CD4-positive, alpha-beta T cell (primary cell): ENCODE measurements at places on chromosomes 13 and 19.
A peak's percentile ranks its signal among the peaks of the same experiment; 100 is the strongest.

GRCh38 chr13:87355451-87355850, 315.7 kb upstream of the SLITRK5 start:
- no peak for DNase-seq

DNA sequence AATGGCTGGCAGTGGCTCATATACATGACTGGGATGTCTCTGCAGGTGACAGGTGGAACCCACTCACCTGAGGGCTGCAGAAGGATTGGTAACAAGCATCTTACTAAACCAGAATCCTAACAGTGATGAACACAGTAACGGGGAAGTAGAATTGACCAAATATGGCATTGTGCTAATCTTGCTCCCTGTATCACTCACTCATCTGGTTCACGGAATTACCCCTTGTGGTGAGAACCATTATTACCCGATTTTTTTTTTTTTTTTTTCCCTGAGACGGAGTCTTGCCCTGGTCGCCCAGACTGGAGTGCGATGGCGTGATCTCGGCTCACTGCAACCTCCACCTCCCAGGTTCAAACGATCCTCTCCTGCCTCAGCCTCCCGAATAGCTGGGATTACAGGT, 69.5 kb downstream of the PTPRS start:
- no peak for DNase-seq

- DNase-seq = no peak
These were observed 564 bp downstream of the HS6ST3 start for GRCh38 chr13:96090240-96091101.

GRCh38 chr13:82036602-82037001, 1695.7 kb upstream of the SPRY2 start:
- DNase-seq = no peak

DNA sequence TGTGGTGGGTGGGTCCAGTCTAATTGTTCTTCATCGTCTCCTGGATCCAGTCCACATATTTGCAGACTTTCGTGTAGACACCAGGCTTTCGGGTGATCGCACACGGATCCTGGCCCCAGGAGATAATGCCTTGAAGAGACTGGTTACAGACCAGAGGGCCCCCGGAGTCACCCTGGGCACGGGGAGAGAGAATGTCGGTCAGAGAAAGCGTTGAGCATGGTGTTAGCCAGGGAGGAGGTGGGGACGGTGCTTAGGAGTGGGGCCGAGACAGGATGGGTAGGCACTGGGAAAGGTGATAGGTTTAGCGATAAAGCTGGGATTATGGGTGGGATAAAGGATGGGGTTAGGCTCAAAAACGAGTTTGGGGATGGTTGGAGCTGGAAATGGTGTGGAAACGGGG, 3.0 kb upstream of the KLK10 start:
- no peak for DNase-seq

DNA sequence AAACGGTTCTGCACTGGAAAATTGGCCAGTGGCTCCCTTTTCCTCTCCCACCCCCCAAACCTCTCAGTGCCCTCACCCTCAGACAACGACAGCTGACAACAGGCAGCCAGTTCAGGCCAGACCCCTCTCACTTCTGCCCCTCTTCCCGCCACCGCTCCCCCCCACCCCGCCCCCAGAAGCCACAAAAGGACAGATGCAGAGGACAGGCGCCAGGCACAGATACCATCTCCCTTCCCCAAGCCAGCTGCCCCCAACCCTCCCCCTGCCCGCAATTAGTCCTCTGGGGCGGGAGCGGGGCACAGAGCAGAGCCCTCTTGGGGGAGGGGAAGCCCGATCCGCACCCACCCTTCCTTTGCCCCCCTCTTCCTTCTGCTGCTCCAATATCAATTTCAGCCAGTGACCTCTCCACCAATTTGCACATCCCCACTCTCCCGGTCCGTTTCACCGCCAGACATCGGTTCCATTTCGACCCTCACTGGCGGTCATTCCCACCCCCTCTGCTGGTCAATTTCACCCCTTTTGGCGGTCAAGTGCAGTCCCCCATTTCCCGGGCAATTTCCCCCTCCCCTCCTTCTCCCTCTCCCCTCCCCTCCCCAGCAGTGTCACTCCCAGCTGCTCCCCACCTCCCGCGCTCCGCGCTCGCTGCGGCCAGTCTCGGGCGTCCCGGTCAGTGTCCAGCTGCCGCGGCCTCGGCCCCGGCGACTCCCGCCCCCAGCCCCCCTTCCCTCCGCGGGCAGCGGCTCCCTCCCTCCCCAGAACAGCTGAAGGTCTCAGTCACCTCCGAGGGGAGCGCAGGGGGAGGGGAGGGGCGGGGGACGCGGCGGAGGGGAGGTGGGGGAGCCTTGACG, at the start of gene SHD:
Gene SHD (plus strand): TSS at position 848 of the 848 bp plus-strand sequence. CDS start 798 bp downstream, outside the sequence.
- no peak for DNase-seq

DNA sequence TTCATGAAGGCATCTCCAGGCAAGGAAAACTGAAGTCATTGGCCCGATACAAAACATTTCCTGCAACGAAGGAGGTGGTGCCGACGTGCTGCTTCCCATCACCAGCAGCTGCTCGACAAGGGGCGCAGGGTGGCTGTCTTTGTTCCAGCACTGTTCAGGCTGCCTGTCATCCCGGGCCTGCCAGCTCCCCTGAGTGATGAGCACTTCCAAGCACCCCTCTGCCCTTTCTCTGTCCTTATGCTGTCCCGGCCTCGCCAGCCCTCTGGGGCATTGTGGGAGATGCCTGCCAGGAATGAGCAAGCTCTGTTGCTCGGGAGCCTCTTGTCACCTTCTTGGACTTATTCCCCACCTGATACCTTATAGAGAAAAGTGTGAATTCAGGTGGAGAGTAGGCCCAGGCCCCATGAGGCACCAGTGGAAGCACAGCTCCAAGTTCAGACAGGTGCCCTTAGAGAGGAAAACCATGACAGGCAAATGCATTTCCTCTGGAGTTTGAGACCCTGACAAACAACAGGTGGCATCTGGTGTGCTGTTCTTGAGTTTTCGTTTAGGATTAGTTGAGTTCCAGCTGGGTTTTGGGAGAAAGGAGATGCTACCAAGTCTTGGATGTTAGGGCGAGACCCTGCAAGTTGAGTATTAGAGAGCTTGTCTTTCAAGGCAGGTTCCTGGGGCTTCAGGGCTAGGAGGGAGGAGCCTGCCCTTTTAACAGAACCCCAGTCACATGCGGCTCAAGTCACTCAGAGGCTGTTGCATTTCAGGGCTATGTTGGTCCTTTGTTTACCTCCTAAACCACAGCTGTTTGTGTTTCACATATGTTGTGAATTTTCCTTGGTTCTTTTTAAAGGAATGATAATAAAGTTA, 21.4 kb downstream of the BBC3 start:
- DNase-seq = no peak

GRCh38 chr19:1956868-1957492, 16.0 kb downstream of the CSNK1G2 start:
- DNase-seq = no peak

GRCh38 chr13:73708393-73708985, 425.7 kb downstream of the KLF12 start:
- peak; percentile 63 for DNase-seq

DNA sequence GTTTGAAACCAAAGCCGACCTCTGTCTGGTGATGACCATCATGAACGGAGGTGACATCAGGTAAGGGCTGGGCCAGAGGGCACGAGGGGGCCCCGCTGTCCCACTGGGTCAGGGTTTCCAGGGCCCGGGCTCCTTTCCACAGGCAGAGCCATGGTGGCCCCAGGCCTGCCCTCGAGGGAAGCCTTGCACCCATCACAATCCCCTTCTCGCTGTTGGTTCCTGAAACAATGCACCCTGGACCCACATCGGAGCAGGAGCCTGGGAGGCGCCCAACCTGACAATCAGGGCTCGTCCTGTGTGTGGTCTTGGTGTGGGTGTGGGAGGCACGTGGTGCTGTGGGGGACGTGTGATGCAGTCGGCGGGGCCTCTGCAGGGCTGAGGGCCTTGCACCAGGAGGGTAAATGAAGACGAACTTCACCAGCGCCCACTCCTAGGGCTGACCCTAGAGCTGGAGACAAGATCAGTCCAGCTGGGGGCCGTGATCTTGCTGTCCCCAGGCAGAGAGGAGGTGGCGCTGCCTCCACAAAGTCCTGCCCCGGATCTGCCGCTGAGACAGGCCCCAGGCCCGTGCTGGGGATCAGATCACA, 2.8 kb downstream of the GRK1 start:
- peak; percentile 8 for DNase-seq

- DNase-seq = no peak
These were observed 48.0 kb downstream of the RFC3 start for GRCh38 chr13:33865945-33866344.

GRCh38 chr13:74978591-74978990, 503.4 kb downstream of the TBC1D4 start:
- no peak for DNase-seq

DNA sequence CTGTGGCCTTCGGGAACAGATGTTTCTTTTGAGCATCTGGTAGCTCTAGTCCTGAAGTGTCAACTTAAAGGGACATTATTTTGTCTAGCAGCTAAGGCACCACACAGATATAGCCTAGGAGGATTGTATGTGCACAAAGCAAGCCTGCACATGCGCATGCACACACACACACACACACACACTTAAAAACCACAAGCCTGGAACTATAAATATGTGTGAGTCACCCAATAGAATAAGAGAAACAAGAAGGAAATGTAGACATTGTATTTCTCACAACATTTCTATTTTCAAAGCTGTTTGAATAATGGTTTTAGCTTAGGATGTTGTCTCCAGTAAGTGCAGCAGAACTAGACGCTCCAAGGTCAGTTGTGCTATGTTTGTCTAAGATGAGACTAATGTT, 516.5 kb downstream of the SUCLA2 start:
- no peak for DNase-seq

GRCh38 chr13:112652512-112653070, 37.2 kb upstream of the ATP11A start:
- no peak for DNase-seq

DNA sequence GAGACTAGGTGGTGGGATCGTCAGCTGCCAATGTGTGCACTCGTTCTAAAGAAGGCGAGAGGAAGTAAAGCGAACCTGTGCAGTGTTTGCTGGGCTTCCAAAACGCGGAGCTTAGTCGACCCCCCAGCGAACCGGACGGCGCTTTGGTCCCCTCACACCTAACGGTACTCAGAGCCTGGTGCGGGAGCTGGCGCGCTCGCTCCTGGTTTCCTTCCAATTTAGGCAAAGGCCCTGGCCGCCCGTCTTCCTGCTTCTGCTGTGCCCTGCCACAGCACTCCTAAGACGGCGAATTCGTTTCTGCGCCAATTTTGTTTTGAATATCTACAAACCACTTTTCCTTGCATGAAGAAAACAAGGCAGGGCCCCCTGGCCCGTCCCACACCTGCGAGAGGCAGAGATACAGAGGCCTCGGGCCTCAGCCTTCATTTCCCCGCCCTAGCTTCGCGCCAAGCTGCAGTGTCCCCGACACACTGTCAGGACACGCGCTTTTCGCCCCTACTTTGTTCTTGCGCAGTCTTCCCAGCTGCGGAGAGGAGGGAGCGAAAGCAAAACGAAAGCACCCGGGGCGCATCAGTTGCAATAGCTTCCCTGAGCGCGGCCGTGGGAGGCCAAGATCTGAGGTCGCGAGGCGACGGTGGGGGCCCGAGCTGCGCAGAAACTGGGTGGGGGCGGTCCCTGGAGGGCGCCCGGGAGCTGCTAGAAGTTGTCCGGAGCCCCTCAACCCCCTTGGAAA, 111.9 kb downstream of the KCNRG start:
- DNase-seq = peak; percentile 41

DNA sequence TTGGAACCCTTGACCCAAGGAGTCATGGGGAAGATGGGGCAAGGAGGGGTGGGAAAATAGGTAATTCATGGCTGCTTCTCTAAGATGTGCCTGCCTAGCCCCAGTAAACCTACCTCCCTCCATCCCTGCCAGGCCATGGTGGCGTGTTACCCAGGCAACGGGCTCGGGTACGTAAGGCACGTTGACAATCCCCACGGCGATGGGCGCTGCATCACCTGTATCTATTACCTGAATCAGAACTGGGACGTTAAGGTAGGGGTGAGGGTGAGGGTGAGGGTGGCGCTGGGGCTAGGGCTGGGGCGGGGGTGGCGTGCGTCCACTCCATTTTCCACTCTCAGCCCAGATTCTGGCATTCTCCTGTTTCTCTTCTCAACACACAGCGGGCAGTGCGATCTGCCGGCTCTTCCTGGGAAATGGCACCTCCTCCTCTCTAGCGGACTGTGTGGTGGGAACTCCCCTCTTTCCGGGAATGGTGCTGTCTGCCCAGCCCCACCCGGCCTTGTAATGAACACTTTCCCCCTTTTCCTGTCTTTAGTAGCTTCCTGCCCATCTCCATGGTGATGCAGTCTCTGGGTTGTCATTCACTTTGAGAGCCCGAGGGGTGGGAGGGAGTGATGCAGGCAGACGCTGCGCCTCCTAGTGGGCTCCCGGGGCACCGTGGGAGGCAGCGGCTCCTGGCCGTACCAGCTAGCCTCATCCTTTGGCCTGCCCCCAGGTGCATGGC, 7.6 kb downstream of the EGLN2 start:
- peak; percentile 68 for DNase-seq

GRCh38 chr19:18194554-18195238, 1.7 kb downstream of the MPV17L2 start:
- DNase-seq = no peak

GRCh38 chr19:41535029-41535622, 40.8 kb upstream of the CEACAM21 start:
- DNase-seq = no peak

GRCh38 chr13:107076801-107077200, 508.9 kb upstream of the ARGLU1 start:
- DNase-seq = no peak

GRCh38 chr13:114140906-114141250, 8.5 kb upstream of the RASA3 start:
- DNase-seq = peak; percentile 57

- DNase-seq = no peak
These were observed 15.1 kb downstream of the NALCN start for GRCh38 chr13:101401196-101401595.

GRCh38 chr19:3135961-3136683, at the start of gene GNA15:
Gene GNA15 (plus strand): TSS chr19:3136033. CDS start chr19:3136451, 418 bp downstream.
- DNase-seq = no peak

- DNase-seq = no peak
These were observed 26.5 kb downstream of the COMP start for GRCh38 chr19:18764591-18765051.

DNA sequence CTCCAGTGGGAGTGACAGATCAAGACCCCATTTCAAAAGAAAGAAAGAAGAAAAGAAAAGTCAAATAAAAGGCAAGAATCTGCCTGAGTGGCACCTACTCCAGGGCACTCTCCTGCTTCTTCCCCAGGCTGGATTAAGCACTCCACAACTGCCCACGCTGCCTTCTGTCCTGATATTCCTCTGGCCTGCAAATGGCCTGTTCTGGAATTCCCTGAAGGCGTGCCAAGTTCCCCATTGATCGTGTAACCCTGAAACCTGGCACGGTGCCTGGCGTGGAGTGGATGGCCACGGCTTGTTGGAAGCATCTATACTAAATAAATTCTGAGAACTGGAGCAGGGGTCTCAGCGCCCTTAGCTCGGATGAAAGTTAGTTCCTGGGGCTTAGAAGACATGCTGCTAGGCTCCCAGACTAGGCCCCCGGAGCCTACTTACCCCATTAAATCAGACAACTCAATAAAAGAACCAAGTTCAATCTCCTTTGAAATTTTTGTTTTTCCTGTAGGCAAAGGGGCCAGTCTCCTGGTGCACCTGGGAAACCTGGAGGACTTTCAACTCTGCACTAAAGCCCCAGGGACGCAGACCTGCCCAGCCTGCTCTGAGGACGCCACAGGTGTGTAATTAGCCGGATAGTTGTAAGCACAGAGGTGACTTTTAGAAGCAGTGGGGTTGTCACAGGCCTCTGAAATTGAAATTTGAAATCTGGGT, 21.9 kb downstream of the ANKRD27 start:
- DNase-seq = no peak

- DNase-seq = no peak
These were observed 2.0 kb downstream of the FARP1 start for GRCh38 chr13:98144801-98145350.

- DNase-seq = no peak
These were observed 1.6 kb downstream of the ARRDC2 start for GRCh38 chr19:18009412-18010066.
